Mononuclear cell (primary cell): ENCODE measurements at places on chromosomes 1 and 21. TPM values are rescaled to one million over a fixed set of nuclear protein-coding genes. Genes with fewer than 3 reads are reported as not detected.

The TLCD4 gene
- 0.21 TPM for total RNA-seq

The C1orf141 gene
- under 0.01 TPM for total RNA-seq

The SLFNL1 gene
- 0.10 TPM for total RNA-seq

The ADAM30 gene
- not detected for total RNA-seq

The SEMA4A gene
- 30.4 TPM for total RNA-seq

The STUM gene
- not detected for total RNA-seq

The FNDC10 gene
- 1.2 TPM for total RNA-seq
